ENCODE measurements at places on chromosomes 3 and 15.

GRCh38 chr3:153410517-153410916, 248.5 kb downstream of the RAP2B start:
- DNase-seq = no peak

GRCh38 chr15:69305933-69306568, 7.3 kb downstream of the PAQR5 start:
- DNase-seq = no peak

- no peak for DNase-seq
Measured at GRCh38 chr15:85381850-85382751, 1.7 kb downstream of the AKAP13 start.

DNA sequence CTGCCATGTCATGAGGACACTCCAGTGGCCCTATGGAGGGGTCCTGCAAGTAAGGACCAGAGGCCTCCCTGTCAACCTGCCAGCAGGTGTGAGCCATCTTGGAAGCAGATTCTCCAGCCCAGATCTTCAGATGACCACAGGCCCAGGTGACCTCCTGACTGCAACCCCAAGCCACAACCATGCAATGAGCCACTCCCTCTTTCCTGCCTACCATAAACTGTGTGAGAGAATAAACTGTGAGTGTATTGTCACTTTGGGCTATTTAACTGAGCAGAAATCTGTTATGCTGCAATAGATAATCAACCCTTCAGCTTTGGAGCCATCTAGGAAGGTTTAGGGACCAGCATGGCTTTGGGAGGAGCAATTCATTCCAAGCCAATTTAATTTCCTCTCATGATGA, 367.9 kb downstream of the SHQ1 start:
- no peak for DNase-seq

- DNase-seq = no peak
Measured at GRCh38 chr3:159229116-159229680, 427.3 kb downstream of the MFSD1 start.

GRCh38 chr15:89820666-89821611, 6.3 kb upstream of the ANPEP start:
- no peak for DNase-seq

DNA sequence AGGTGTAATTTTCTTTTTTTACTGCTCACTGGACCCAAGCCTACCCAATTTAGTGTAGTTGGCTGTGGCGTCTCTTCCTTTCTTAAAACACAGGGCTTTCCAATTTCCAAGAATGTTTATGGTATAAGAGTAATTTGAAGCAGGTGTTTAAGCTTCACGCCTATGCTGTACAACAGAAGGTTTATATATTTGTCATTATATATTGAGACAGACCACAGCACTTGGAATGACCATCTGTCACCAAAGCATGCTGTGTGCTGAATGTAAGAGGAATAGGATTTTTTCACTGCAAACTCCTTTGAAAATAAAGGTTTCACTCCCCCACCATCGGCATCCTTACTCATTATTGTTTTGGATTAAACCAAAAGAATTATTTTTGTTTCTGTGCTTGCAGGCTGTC, 325.7 kb downstream of the OTOL1 start:
- DNase-seq = no peak

- DNase-seq = no peak
Measured at GRCh38 chr15:29675791-29676301, 146.4 kb downstream of the TJP1 start.

DNA sequence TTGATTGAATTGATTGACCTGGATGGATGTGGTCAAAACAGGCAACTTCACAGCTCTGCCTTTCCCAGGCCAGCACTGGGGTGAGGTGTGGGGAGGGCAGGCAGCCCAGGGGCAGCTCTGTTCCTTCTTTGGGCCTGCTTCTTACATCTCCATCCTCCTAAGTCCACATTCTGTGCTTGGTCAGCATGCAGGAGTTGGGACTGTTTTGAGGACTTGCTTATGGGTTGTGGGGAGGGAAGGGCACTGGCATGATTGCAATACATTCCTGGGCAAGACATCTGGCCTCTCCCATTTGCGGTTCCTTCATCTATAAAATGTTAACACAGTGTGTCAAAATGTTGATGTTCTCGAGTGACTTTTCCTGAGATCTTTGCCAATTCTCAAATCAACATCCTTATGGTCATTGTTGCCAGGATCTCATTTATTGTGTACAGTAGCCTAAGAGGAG, 84.1 kb downstream of the ST6GAL1 start:
- DNase-seq = no peak

DNA sequence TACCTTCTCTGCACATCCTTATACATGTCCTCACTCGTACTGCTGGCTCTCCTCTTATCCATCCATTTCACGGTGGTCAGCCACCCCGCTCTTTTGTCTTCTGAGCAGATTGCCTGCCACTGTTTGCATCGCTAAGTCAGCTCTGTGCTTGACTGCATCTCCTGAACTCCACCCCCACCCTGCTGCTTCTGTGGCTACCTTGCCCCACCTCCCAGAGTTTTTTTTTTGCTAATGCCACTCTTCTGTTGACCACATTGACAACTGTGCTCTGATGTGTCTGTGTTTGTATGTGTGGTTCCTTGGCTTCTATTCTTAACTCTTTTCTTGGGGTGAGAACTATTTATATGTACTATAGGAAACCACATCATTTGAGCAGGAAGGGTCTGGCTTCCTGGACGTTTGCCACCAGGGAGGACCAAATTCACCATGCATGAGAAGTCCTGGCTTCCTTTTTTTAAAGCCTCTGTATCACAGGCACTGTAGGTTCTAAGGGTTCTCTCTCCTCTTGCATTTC, 12.8 kb upstream of the MTMR10 start:
- no peak for DNase-seq

Measured in activated naive CD4-positive, alpha-beta T cell (primary cell).